CD4-positive, alpha-beta T cell treated with Interleukin-1 beta for 1 hour (primary cell): ENCODE measurements at places on chromosomes 11 and 22.

- no peak for DNase-seq
These were observed 60.2 kb downstream of the LRRC32 start for GRCh38 chr11:76610371-76610770.

DNA sequence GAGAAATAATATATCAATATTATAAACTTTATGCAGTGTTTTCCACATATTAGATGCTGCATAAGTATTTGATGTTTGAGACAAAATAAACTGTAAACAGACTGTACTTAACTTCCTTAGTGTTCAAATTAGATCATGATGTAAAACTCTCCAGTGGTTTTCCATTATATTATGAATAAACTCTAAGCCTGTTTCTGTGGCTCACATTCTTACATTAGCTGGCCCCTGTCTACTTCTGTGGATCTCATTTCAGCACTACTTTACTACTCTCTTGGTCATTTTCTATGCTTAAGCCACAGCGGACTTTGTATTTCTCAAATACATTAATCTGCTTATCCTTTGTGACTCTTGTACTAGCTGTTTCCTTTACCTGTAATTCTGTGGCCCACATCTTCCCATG, 55.6 kb downstream of the ARHGEF12 start:
- no peak for DNase-seq

- DNase-seq: no peak
These were observed 46.7 kb upstream of the INCENP start for GRCh38 chr11:62077132-62077531.

GRCh38 chr11:95835768-95836488, 45.6 kb downstream of the CEP57 start:
- DNase-seq: peak; percentile 66

GRCh38 chr11:19075636-19076035, 15.1 kb upstream of the MRGPRX2 start:
- no peak for DNase-seq

DNA sequence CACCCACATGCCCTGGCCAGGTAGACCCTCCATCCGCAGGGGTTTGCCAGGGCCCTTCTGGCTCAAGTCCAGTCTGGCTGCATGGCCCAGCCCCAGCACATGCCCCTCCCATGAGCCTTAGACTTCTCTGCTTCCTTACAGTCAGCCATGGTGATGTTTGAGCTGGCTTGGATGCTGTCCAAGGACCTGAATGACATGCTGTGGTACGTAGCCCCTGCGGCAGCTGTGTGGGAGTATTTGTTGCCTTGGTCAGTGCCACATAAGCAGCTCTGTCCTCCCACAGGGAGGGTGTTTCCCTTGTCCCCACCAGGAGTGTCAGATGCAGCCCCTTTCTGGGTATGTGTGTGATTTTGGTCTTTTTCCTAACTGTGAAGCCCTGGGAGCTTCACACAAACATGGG, 17.5 kb downstream of the CDC45 start:
- no peak for DNase-seq

GRCh38 chr11:100190395-100190794, 496.7 kb upstream of the ARHGAP42 start:
- no peak for DNase-seq

DNA sequence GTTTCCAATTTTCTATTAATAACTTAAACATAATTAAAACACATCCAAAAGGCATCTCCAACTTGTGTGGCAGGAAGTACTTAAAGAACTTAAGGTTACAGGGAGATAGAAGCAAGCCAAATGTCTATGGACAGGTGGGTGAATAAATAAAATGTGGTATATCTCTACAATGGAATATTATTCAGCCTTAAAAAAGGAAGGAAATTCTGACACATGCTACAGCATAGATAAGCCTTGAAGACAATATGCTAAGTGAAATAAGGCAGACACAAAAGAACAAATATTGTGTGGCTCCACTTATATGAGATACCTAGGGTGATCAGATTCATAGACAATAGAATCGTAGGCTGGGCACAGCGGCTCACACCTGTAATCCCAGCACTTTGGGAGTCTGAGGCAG, 109.6 kb downstream of the WT1 start:
- no peak for DNase-seq

- peak; percentile 43 for DNase-seq
These were observed 46.6 kb upstream of the TCF20 start for GRCh38 chr22:42317008-42317407.

GRCh38 chr11:32435511-32435941, at the start of gene WT1:
TSS of gene WT1 (minus strand) at chr11:32435539.
- no peak for DNase-seq

DNA sequence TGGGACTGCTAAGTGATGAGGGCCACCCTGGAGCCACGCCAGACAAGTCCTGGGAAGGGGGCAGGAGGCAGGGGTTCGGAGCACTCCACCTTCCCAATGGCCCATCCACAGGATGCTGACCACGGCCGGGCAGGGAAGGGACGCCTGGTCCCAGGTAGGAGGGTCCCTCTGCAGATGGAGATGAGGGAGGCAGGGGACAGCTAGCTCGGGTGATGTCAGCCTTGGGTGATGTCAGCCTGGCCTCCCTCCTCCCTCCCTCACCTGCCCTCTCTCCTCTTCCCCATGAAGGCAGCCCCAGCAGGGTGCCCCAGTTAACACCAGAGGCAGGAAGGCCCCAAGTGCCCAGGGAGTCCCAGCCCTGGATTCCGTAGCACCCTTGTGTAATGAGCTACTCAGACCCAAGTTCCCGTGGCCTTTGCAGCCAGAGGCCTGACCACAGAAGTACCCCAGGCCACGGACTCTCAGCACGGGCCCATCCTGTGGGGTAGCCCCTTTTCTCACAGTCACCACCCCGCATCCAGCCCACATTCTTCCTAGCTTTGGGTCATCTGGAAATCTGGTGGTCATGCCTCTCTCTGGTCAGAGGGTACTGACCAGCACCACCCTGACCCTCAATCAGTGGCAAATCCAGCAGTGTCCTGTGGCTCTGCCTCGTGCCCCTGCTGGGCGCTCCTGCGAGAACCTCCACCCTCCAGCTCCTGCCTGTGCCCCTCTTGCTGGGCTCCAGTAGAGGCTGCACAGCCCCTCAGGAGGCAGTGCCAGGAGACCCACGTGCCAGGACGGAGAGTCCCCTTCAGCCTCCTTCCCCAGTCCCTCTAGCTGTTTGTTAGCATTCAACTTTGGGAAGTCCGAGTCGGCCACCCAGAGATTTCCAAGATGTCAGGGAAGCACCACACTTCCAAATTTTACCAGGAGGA, 47.4 kb downstream of the SHANK2 start:
- DNase-seq: no peak

DNA sequence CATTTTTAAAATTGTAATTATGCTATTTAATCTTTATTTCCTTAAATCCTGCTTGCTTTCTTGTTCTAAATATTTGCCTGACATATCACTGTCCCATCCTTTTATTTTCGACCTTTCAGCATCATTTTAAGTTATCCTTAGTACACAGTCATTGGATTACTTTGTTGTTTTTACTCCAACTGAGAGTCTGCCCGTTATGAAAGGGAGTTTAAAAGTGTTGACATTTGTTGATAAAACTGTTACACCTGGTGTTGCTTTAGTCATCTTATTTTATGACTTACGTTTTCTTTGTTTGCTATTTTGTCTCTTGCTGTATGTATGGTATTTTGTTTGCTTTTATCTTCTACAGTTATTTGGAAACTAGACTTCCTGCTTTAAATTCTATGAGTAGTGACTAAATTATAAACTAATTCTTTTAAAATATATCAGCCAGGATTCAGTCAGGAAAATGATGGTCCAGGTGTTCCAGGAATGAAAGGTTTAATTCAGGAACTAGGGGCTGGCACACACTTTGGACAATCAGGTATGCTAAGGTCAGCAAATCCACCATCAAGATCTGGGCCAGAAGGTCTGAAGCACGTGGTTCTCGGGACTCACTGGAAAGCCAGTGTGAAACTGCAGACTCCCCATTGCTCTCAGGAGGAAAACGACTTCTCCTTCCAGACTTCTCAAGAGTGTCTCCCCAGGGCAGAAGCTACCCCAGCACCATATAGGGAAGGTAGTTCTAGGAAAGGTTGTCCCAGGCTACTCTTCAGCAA, 86.0 kb downstream of the RASSF10 start:
- no peak for DNase-seq

- DNase-seq: no peak
These were observed 8.3 kb downstream of the TST start for GRCh38 chr22:37010976-37011375.

- DNase-seq: no peak
These were observed 36.6 kb upstream of the PCF11 start for GRCh38 chr11:83120327-83120726.

DNA sequence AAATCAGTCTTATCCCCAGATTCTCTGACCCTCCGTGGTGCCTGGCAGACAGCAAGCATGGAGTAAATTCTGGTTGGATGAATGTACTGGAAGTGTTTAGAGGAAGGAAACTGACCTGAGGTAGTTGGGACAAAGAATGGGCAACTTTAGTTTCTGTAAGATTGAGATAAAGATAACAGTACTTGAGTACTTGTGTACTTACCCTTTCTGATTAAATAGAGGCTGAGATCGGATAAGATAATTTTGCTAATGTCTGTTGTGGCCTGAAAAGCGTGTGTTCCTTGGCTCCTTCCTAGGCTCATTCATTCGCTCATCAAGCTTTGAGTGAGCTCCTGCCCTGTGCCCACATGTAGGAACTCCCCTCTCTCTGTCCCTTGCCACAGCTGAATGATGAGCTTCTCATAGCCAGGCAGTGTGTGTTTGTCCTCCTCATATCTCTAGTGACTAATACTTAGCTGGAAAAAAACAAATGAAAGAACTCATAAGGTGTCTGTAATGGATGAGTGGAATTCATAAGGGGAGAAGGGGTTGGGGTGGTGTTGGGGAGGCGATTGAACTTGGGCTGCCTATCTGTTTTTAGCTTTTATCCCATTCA, 118.1 kb downstream of the DBX1 start:
- no peak for DNase-seq

GRCh38 chr22:22037740-22038139, 55.2 kb upstream of the TOP3B start:
- no peak for DNase-seq

- DNase-seq: no peak
These were observed 13.2 kb upstream of the MRGPRX2 start for GRCh38 chr11:19073454-19074415.

DNA sequence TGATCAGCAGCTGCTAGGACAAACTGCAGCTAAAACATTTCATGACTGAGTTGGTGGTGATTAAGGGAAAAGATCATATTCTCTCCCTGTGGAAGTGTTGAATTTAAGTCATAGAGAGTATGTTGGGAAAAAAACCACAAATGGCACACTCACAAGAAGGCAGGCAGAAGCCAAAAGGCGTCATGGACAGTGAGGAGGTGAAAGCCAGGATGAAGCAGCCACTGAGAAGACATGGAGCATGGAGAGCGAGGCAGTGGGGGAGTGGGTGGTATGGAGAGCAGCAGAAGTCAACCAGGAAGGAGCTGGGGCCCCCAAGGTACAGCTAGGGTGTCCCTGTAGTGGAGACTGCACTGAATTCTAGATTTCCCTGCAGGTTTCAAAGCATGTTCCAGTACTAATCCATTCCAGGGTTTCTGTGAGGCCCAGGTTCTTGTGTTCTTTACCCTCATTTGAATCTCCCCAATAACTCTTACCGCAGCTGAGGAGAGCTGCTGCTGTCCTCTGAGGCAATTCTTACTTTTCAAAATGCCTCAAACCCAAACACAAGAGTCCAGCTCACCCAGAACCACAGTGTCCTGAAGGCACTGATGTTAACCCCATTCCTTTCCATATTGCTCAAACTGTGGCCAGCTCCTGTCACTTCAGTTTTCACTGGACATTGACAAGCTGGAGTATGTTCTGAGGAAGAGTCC, 191.8 kb upstream of the E2F8 start:
- DNase-seq: no peak

- no peak for DNase-seq
These were observed 189.6 kb downstream of the ADAMTS15 start for GRCh38 chr11:130638033-130638432.

GRCh38 chr11:120903686-120904085, 120.2 kb upstream of the TBCEL start:
- DNase-seq: no peak

GRCh38 chr11:1916986-1917522, 2.4 kb upstream of the TNNT3 start:
- DNase-seq: no peak

DNA sequence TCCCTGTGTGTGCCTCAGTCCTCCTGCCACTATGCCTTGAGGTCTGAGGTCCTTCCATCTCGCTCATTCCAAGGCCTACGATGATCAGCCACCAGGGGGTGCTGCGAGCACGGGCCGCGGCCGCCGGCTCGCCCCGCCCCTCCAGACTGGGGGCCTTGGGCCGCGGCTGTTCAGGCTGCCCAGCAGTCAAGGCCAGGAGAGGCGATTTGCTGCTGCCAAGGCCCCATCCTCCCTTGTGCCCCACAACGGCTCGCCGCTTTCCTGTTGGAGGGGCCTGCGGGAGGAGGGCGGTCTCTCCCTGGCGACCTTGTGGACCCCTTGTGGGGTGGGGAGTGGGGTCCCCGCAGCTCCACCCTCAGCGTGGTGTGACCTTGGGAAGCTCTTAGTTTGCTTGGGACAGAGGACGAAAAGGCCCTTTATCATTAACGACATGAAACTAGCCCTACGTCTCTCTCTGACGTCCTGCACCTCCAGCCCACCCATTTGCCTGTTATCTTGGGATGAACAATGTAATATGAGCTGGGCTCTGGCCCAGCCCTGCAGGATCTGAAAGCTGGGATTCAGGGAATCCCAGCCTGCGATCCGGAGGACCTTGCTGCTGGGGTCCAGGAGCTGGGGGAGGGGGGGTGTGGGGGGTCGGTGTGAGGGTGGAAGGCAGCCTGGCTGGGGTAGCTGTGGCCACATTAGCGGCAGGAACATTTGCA, 5.3 kb upstream of the GALR3 start:
- DNase-seq: peak; percentile 78

DNA sequence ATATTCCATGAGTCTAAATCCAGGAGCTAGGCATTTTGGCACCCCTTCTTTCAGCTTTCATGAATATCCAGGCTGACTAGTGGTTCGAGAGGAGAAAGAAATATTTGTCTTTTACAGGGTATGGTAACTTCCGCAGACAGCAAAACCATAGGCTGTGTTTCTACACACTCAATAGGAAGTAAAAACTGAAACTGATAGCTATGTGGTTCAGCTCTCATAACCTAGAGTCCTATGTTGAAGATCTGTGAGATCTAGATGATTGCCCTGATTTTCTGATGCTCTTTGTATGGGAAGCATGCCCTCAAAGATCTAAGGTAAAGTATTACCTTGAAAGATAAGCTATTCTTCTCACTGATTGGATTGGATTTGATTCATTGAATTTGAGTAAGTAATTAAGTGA, 118.3 kb downstream of the CD44 start:
- peak; percentile 44 for DNase-seq

DNA sequence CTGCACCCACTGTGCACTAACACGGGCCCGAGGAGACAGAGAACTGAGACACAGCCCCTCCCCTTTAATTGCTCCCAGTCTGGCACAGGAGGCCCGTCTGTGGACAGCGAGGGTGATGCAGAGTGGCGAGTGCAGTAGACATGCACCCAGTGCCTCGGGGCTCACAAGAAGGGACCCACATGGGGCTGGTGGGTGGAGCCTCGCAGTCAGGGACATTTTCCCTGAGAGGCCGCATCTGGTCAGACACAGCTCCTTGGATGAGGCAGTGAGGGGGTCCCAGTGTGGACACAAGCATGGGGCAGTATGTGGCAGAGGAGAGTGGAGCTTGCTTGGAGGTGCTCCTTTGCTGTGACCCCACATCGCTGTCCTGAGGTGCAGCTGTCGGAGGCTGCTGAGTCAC, 54.8 kb downstream of the SBF1 start:
- no peak for DNase-seq

- DNase-seq: no peak
These were observed 37.4 kb downstream of the FBLN1 start for GRCh38 chr22:45540122-45540521.
